Activated CD4-positive, alpha-beta memory T cell treated with anti-CD3 and anti-CD28 coated beads, Interleukin-2, amount 10 ng/mL, durations not matched to agents 7 days and 5 days (primary cell): ENCODE measurements at places on chromosomes 1 and 21. TPM values are rescaled to one million over a fixed set of nuclear protein-coding genes. Genes with fewer than 3 reads are reported as not detected.

DNA sequence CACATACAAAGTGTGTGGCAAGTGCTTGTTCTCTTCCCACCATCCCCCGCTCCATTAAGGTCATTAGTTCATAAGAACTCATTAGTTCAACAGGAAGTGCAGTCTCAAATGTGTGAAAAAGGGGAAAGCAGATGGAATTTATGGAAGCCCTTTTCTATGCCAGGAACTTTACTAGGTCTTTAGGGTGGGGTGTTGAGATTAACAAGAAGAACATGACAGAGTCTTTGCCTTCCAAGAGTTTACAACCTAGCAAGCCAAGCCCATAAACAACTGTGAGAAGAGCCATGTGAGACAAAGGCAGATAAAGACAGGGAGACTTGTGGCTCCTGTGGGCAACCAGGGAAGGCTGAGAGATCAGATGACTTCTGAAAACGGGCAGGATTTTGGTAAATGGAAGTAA is 21.4 kb downstream of the PLEKHA6 start:
- H3K27ac ChIP-seq = no peak overlapping the region
- H3K4me1 ChIP-seq = no peaks in the 10 kb centered on the region
- no peak overlapping the region for H3K4me3 ChIP-seq
- no peaks in the 10 kb centered on the region for H3K36me3 ChIP-seq

DNA sequence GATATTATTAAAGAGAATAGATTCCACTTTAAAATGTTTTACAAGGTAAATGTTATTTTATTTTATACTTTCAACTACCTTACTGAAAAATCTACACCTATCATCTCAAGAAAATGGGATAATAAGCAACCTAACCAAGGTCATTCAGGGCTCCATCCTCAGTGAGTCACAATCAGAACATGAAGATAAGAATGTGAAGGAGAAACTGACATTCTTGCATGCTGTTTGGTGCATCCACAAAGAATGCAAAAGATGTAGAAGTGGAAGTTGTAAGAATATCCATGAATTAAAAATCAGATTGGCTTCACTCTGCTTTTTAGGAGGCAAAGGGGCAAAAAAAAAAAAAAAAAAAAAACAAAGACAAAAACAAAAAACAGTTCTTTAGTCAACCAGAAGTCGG is 6.5 kb downstream of the WARS2 start:
- peaks cover 2% of the 10 kb centered on the region for H3K36me3 ChIP-seq
- H3K27ac ChIP-seq = no peak overlapping the region

GRCh38 chr1:240612811-240613210 is 856 bp upstream of the GREM2 start:
- peaks cover under 1% of the 10 kb centered on the region for H3K36me3 ChIP-seq
- H3K27me3 ChIP-seq = peaks cover 39% of the 10 kb centered on the region
- DNase-seq = no peak

DNA sequence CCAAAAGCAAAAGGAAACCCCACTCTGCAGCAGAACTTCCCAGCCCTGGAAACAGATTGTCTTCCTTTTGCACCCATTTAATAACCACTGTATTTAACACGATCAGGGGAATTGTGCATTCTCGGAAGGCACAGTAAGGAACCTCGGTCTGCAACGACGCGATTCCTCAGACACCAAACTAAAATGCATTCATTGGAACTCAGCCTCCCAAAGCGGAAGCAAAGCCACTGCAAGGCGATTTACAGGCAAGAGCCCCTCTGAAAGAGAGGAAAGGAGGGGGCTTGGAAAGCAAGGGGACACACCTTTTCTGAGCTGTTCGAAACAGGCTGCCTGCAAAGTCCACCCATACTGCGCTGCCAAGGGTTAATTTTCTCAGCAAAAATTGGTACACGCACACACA is 297.7 kb downstream of the OMA1 start:
- no peak overlapping the region for H3K27ac ChIP-seq
- peaks cover 8% of the 10 kb centered on the region for H3K4me1 ChIP-seq
- H3K36me3 ChIP-seq = no peaks in the 10 kb centered on the region

The UBL4B gene
- not detected for total RNA-seq

The SMPDL3B gene
- total RNA-seq = 0.76 TPM

The DIRAS3 gene
- not detected for total RNA-seq
